ENCODE measurements at places on chromosomes 12 and 14.

DNA sequence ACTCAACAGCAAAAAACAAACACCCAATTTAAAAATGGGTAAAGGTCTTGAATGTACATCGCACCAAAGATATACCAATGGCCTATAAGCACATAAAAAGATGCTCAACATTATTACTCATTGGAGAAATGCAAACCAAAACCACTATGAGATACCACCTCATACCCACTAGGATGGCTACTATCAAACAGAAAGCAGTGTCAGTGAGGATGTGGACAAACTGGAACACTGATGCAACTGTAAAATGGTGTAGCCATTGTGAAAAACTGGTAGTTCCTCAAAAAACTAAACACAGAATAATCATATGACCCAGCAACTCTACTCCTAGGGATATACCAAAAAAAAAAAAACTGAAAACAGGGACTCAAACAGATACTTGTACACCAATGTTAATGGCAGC is 49.3 kb downstream of the CDK17 start:
- DNase-seq = no peak

DNA sequence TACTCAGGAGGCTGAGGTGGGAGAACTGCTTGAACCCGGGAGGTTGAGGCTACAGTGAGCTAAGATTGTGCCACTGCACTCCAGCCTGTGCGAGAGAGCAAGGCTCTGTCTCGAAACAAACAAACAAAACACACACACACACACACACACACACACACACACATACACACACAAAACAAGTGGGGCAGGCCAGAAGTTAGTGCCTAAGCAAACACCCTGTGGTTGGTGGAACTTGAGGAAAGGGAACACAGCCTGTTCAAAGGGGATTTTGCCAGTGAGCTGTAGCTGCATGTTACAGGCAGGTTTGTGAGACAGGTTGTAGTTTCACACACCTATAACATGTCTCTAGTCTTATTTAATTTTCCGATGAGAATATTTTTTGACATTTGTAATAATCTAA is 175.3 kb upstream of the CLEC14A start:
- DNase-seq = no peak

DNA sequence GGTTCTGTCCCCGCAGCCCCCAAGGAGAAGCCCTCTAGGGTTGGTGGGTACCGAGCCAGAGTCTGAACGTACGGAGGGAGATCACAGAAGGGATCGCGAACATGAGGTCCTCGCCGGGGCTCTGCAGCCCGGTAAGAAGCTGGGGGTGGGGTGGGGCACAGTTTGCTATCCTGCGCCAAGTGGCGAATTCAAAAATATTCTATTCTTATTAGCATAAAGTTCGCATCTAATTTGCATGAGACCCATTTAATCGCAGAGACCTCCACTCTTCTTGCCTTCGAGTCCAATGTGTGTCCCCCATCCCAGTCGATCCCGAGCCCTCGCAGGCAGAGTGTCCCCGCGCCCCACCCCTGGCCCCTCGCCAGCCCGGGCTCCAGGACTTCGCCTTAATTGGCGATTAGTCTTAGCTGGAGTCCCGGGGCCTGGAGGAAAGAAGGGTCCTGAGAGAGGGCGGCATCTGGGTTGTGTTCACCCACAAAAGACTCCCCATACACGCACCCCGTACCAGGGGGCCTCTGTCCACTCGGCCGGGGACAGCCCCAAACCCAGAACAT is 604 bp upstream of the ARHGEF25 start:
- peak; percentile 42 for DNase-seq

DNA sequence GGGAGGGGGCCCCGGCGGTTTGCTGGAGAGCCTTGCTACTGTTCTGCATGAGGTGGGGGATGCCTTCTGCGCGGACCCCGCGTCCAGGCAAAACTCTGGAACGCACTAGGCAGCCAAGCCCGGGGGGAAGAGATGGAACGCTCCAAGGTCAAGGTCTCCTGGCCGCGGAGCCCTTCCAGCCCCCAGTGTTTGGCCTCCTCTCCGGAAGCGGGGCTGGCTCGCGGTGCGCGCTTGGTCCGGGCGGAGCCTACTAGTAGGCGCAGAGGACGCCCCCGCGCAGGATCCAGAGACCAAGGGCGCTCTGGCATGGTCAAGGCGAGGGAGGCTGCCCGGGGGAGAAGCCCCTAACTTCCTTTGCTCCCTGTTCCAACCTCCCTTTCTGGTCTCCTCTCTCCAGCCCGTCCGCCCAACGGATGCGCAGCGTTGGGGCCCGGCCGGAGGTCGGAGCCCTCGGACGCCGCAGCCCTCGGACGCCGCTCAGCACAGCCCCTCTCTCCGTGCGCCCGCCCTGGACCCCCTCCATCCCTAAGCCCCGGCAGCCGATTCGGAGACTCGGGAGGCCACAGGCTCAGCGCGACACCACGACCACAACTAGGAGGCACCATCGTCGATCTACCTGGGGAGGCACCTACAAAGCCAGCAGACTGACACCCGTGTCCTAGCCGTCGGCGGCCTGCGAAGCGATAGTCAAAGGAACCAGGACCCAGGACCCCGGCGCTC is 669 bp upstream of the KCNK13 start:
- peak; percentile 28 for DNase-seq

- DNase-seq = no peak
Measured at GRCh38 chr14:26525085-26525484, 72.7 kb downstream of the NOVA1 start.

DNA sequence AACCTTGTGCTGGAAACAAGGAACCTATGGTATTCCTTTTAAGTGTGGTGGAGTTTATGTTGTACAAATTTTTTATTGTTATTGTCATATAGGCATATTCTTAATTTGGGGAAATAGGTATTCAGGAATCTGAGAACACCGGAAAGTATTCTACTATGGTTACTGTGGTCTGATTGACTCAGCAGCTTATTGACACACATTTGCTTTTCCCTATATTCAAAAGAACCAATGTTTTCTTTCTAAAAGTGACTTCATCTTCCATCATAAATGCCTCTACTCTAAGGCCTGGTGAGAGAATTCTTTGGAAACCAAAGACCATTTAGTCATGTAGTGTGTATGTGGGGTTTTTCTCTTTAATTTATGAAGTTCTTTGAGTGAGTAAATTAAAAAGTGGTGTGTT is 474.8 kb downstream of the TMTC2 start:
- no peak for DNase-seq

DNA sequence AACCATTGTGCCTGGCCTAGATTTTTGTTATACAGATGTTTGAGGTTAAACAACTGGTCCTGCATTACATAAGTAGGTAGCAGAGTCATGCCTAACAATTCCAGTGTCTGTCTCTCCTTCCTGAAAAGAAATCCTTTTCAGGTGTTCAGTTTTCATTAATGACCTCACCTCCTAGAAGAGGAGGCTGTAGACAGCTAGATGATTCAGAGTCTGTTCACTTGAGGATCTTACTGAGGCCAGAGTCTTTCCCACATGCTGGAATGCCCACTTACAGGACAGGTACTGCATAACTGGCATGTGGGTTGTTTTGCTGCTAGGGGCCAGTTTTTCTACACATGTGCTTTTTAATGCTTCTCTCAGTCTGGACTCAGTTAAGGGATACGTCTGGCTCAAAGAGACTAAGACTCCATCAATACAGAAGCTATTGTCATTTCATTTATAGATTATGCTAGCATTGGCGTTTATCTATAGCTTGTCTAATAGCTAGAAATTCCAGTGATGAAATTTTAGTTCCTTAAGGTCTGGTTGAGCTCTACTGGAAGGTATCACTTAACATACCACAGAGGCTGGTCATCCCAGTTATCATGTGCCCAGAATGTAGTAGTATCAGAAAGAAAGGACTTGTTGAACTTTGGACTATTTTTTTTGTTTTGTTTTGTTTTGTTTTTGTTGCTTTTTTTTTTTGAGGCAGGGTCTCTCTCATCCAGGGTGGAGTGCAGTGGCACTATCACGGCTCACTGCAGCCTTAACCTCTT is 206.4 kb downstream of the ERC1 start:
- no peak for DNase-seq

- DNase-seq = no peak
Measured at GRCh38 chr12:24200010-24200409, 250.5 kb upstream of the SOX5 start.

DNA sequence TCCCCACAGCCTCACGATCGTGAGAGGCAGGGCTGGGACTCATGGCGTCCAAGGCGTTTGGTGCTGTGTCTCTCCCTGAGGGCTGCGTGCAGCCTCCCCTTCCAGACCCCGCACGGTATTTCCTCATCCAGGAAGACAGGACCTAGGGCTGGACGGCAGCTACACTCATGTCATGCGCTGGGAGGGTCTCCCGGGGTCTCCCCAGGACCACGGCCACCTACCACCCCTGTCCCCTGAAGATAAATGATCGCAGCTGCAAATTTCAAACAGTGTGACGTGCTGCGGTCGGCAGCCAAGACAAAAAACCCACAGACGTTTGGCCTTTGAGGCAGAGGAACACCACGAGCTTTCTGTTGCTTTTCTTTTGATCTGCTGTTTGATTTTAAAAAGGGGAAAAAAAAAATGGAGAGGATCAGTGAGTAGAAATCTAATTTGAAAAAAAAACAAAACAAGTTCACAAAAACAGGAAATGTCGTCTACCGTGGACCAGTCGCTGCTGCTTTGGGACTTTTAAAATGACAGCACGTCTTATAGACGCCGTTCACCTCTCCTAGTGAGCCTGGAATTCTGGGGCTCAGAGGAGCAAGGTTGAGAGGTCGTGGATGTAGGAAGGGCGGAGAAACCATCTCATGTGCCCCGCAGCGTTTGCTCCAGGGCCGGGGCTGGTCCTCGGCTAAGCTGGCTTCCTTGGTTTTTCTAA is 237.6 kb downstream of the SLC41A2 start:
- DNase-seq = peak; percentile 28
